ENCODE measurements at places on chromosomes 6 and 20.

GRCh38 chr6:151324488-151324825 is 66.9 kb downstream of the ZBTB2 start:
- DNase-seq, result no peak

- no peak for DNase-seq
These were observed 3.3 kb upstream of the HLA-DMA start for GRCh38 chr6:32956176-32956575.

DNA sequence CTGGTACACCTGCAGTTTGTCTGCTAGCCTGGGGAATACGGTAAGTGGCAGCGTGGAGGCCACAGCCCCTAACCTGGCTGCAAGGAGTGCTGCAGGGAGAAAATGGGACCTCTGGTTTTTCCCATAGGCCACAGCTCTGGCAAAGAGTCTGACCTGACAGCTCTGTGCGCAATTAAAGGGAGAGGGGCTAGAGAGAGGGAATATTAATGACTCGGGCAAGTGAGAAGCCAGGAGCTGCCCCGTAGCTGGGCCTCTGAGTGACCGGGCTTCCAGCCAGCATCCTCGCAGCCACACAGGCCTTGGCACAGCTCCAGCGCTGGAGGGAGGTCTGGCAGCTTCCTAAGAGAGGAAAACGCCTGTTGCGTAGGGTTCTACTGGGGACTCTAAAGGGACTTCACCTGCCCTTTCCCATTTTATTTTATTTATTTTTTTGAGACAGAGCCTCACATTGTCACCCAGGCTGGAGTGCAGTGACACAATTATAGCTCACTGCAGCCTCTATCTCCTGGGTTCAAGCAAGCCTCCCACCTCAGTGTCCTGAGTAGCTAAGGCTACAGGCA is 18.2 kb upstream of the OCSTAMP start:
- DNase-seq, result peak; percentile 96

GRCh38 chr6:53579338-53579737 is 34.4 kb upstream of the GCLC start:
- DNase-seq, result no peak

- peak; percentile 24 for DNase-seq
These were observed 329.3 kb upstream of the SPTLC3 start for GRCh38 chr20:12679447-12679846.

DNA sequence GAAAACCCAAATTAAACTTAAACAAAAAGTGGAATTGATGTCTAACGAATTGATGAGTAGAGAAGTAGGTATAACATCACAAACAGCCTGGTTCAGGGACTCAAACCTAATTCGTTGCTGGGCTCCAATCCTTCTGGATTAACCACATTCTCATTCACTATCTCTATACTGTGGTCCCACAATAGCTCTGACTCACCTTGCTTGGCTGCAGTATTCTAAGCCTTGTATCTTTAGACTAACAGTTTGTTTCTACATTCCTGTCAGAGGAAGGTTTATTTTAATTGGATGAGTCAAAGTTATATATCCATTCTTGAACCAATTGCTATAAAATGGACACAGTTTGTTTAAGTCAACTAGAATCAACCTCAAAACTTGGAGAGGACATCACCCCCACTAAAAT is 530.5 kb upstream of the PTCHD4 start:
- no peak for DNase-seq

GRCh38 chr20:41424546-41424945 is 57.9 kb upstream of the EMILIN3 start:
- no peak for DNase-seq
